Large intestine (tissue), 12 donors: ENCODE measurements at places on chromosomes 1 and 21. TPM values are rescaled to one million over a fixed set of nuclear protein-coding genes. Genes with fewer than 3 reads are reported as not detected.

- no peak for DNase-seq
These were observed 27.1 kb downstream of the FTCD start for GRCh38 chr21:46128106-46128932.

- no peak for DNase-seq
These were observed 7.8 kb upstream of the CD46 start for GRCh38 chr1:207744000-207744534.

- DNase-seq: no peak
These were observed 3.1 kb downstream of the PANK4 start for GRCh38 chr1:2523191-2523890.

- no peak for DNase-seq
These were observed 54.3 kb downstream of the RPS6KA1 start for GRCh38 chr1:26583646-26584485.

DNA sequence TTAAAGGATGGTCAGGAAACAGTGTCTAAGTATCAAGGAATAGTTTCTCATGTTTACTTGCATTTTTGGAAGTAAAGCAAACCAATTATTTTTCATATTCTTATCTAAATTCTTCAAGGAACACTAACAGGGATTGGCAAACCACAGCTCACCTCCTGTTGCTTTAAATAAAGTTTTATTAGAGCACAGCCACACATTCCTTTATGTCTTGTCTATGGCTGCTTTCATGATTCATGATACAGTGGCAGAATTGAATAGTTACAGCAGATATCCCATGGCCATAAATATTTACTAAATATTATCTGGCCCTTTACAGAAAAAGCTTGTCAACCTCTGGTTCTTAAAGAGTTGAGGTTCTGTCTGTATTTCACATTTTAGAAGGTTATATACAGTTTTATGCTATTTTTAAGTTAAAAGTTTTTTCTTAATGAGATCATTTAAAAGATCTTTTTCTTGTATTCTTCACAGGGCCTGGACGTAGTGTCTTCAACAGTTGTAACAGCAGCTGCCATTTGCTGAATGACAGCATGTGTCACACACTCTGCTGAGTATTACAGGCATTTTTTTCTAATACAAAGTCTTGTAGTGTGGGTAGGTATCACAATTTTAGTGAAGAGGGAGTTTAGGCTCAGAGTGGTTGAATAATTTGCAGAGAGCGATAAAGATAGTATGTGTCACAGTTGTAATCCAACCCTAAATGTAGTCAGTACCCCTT is 2.6 kb downstream of the ZNF691 start:
- DNase-seq: no peak

Gene KCNJ10
- 0.52 TPM for polyA plus RNA-seq

Gene OR2G6
- not detected for polyA plus RNA-seq

Gene RUNX1
- 9.2 TPM for polyA plus RNA-seq

Gene TGFB2
- 4.9 TPM for polyA plus RNA-seq

Gene KRTAP19-3
- not detected for polyA plus RNA-seq

Gene IFFO2
- 3.4 TPM for polyA plus RNA-seq
